Substantia nigra (tissue), 51 donors: ENCODE measurements at places on chromosomes 4 and X.

- DNase-seq: no peak
Measured at GRCh38 chrX:80022363-80023031, 7.9 kb downstream of the TBX22 start.

- DNase-seq: no peak
Measured at GRCh38 chr4:6275351-6275750, 5.7 kb downstream of the WFS1 start.

- DNase-seq: no peak
Measured at GRCh38 chr4:134078230-134078914, 123.2 kb downstream of the PABPC4L start.

DNA sequence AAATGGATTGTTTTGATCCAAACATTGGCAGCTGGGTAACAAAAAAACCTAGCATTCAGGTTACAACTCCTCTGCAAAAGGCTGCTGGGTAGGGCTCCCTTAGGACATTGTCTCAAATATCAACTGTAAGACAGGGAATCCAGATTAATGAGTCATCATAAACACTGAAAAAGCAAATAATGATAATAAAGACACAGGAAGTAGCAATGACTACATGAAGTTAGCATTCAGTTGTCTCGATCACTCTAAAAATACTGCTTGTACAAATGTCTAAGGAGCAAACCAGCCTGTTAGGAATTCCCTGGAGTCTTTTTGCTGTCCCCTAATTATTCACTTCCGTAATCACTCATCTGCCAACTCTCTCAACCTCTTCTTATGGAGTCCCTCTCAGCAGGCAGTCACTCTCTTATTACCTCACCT lies 259.2 kb downstream of the GPC3 start:
- no peak for DNase-seq

DNA sequence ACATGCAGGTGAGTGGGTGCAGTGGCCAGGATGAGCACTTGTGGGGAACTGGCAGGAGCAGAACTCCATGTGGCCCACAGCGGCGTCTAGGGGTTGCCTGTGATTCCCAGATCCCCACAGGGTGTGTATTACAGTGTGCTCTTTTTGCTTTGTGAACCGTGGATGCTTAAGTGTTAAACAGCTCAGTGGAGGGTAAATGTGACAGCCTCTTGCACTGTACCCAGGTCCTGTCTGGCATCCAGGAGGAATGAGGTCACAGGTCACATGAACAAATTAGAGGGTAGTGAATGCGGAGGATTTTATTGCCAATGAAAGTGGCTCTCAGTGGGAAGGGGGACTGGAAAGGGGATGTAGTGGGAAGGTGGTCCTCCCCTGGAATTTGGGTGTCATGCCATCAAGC lies 447.8 kb downstream of the SPRY1 start:
- DNase-seq: no peak

GRCh38 chrX:39653691-39654090 lies 444.1 kb downstream of the BCOR start:
- DNase-seq: peak; percentile 49

- DNase-seq: no peak
Measured at GRCh38 chr4:21628916-21629610, 319.5 kb downstream of the KCNIP4 start.

- no peak for DNase-seq
Measured at GRCh38 chrX:154715825-154716224, 35.1 kb downstream of the GAB3 start.

DNA sequence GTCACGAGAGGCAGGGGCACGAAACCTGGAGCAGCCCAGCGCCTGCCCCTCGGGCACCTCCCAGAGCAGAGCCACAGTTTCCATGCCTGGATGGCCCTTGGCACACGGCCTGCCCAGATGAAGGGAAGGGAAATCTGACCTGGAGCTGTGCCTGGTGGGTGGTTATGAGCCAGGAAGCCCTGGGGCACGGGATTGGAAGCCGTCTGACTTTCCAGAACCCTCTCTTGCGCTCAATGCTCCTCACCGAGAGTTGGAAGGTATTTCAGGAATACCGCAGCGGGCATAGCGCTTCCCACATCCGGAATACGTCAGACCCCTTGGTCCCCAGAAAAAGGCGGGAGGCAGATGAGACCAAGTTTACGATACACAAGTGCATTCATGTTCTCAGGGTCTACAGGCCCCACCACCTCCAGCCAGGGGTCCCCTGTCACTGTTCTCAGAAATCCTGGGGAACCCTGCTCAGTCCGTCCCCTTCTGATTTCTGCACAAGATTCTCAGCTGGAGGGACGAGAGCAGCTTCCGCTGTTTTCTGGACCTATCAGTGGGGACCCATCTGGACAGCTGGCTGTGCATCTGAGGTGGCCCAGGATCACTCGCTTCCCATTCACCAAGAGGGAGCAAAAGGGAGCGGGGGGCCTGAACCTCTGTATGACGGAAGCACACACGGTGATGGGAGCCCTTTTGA lies 172.9 kb downstream of the AFAP1 start:
- DNase-seq: peak; percentile 32
